ENCODE measurements at places on chromosomes 7 and 10.

DNA sequence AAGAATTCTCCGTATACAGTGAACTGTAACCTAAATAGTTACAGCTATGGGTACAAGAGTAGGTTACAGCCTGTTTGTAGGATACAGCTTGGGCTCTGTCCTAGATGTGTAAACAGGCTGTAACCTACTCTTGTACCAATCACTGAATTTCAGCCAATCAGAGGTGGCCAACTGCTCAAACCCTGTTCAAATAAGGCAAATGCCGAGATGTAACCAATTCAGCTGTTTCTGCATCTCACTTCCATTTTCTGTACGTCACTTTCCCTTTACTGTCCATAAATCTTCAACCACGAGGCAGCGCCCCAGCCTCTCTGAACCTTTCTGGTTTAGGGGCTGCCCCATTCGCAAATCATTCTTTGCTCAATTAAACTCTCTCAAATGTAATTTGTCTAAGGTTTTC lies 8.3 kb upstream of the MMP21 start:
- no peak for DNase-seq

GRCh38 chr10:64275774-64276173 lies 754.6 kb downstream of the REEP3 start:
- DNase-seq: no peak

DNA sequence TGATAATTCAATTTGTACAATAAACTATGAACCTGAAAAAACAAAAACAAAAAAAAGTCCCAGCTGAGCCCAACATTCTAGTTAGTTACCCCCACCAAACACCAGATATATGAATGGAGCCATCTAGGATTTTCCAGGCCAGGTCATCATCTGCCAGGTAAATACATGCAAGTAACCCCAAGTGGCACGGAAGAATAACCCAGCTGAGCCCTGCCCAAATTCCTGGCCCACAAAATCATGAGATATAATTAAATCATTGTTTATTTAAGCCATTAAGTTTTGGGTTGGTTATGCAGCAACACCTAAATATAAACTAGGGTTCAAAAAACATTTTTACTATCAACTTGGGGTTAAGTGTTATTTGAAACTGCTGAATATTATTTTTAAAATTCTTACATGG lies 19.0 kb downstream of the PARD3 start:
- DNase-seq: no peak

DNA sequence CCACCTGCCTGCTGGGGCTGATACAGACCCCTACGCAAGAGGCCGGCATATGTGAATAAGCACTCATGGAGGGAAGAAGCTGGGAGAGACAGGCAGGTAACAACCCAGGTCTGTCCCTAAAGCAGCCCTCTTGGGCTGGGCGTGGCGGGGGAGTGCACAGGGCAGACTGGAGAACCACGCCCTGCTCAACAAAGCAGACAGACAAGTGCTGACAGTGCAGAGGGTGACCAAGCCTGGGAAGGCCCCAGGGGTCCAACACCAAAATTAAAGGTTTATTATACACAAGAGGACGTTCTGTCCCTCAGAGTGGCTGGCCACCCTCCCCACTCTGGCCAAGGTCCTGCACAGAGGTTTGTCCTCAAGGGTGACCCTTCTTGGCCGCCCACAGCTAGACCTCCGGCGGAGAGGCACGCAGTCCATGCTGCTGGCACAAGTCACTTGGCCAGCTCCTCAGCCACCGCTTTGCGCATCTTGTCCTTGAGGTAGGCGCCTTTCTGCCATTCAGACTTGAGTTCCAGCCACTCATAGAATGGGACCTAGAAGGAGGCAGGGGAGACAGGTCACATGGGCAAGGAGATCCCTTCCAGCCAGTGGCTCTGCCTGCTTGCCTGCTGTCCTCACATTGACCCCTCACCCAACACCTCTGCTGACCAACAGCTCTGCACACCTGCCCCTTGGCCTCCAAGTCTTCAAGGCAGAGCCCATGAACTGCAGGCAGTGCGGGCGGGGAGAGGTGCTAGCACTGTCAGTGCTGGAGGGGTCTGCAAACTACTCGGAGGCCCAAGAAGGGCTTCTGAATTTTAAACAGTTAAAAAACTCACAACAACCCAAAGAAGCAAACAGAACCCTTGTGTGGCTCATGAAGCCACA lies 11.4 kb upstream of the NACAD start:
- DNase-seq: no peak

- no peak for DNase-seq
Measured at GRCh38 chr7:111919631-111920179, 286.5 kb downstream of the DOCK4 start.

GRCh38 chr10:21534604-21535493 lies 817 bp downstream of the MLLT10 start:
- peak; percentile 75 for DNase-seq

DNA sequence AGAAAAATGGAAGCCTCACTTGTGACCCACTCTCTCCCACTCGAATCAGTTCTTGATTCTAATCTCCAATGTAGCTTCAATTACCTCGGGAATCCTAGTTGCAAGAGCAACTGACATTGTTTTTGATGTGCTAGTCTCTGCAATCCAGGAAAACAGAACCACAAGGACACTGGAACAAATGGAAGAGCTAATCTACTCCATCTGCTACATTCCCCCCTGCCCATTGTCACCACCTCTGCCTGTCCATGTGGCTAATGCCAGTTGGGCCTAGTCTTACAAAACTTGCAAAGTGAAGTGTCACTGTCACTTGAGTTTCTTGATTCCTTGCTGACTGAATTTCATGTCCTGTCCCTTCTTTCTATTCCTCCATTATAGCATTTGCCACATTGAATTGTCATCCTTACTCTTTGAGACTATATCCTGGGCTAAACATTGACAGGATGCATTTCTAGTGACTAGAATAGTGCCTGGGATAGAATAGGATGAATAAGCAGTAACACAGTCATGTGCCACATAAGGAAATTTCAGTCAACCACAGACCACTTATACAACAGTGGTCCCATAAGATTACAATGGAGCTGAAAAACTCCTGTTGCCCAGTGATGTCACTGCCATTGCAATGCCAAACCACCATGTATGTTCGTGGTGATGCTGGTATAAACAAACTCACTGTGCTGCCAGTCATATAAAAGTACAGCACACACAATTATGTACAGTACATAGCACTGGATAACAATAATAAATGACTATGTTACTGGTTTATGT lies 13.5 kb downstream of the GCC1 start:
- DNase-seq: no peak

DNA sequence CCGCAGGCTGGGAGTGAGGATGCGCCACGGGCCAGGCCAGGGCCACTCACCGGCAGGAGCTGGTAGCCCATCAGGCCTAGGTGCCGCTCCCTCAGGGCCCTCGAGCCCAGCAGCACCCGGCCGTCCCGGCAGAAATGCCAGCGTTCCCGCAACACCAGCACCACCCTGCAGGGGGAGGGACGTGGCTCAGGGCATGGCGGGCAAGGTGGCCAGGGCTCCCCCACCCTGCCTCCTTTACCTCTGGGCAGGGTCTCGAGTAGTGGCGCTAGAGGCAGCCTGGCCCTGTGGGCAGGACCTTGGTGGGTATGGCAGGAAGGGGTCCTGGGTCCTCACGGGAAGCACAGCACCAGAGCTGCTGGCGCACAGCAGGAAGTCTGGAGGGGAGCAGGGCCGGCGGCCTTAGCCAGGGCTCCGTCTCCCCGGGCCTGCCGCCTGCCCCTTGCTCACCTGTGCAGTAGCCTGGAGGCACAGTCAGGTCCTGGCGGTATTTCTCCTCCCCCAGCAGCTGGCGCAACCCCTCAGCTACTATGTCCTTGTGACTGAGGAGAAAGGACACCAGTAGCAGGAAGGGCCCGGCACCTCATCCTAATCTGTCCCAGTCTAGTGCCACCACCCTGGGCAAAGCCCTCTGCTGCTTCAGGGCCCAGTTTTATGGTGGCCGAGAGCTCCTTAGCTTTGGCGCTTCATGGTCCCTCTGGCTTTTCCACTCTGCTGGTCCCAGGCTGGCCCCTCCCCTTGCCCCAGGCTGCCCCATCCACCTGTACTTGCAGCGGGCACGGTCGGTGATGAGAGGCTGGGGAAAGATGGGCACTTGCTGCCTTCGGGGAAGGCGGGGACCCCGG lies 3.5 kb downstream of the FASTK start:
- no peak for DNase-seq

DNA sequence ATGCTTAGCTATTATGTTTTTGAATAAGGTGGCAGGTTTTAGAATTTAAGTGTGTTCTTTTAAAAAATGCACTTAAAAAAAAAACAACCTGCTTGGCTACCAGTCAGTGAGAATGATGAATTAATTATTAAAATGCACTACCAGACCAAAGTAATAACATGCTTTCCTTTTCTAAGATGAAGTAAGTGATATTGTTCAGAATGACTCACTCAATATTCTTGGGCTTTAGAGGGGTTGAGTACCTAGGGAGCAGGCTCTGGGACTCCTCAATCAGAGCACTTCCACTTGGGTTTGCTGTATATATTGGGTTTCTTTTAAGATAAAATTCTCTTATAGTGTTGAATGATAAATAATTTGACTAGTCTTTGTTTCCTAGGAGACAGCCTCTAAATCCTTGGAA lies 8.6 kb downstream of the STAM start:
- no peak for DNase-seq

- peak; percentile 94 for DNase-seq
Measured at GRCh38 chr10:12844811-12845483, 156.6 kb downstream of the CCDC3 start.

DNA sequence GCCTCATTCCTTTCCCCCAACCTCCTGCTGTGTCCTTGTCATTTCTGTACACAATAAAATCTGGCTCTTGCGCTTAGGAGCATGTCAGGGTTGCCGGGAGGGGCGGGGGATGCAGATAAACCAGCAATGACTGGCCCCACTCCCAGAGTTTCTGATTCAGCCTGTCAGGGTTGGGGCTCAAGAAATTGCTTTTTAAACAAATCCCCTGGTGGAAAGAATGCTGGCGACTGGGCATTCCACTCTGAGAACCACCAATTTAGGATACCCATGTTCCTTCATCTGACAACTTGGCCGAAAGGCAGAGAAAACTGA lies 376.4 kb downstream of the TCERG1L start:
- DNase-seq: peak; percentile 14

GRCh38 chr10:79084972-79085597 lies 16.3 kb downstream of the ZMIZ1 start:
- DNase-seq: no peak

DNA sequence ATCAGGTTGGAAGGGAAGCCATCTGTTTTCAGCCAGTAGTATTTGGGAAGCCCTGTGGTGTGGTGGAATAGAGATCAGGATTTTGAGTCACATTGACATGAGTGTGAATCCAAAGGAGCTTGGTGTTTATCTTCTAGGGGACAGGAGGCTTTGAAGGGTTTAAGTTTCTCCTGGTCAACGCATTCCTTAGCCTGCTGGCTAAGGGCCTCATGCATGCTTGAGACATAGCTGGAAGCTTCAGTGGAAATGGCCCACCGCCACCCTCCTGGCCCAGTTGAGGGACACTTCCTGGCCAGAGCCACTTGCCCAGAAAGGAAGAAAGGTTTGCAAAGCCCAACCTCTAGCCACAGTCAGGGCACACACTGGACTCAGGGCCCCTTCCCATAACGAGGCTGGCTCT lies 70.9 kb downstream of the CDK1 start:
- DNase-seq: no peak

GRCh38 chr10:119784340-119785067 lies 58.7 kb downstream of the INPP5F start:
- no peak for DNase-seq

GRCh38 chr10:97121041-97121440 lies 64.7 kb downstream of the SLIT1 start:
- peak; percentile 8 for DNase-seq

- no peak for DNase-seq
Measured at GRCh38 chr7:151923097-151923876, 33.0 kb upstream of the GALNTL5 start.

DNA sequence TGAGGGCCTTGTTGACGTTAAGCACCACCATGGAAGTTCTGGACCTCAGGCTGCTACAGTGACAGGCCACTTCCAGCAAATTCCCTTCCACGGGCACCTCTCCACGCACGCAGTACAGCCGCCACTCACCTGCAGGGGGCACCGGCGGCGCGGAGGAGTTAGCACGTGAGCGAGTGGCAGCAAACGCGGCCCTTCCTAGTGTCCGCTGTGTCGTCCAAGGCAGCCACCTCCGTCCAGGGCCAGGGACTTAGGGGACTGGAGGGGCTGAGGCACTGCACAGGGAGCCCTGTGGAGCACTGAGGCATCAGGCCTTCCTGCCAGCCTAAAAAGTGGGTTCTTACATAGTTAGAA lies 164.4 kb downstream of the SVIL start:
- peak; percentile 35 for DNase-seq

- DNase-seq: no peak
Measured at GRCh38 chr7:43938892-43939482, 12.8 kb downstream of the UBE2D4 start.

DNA sequence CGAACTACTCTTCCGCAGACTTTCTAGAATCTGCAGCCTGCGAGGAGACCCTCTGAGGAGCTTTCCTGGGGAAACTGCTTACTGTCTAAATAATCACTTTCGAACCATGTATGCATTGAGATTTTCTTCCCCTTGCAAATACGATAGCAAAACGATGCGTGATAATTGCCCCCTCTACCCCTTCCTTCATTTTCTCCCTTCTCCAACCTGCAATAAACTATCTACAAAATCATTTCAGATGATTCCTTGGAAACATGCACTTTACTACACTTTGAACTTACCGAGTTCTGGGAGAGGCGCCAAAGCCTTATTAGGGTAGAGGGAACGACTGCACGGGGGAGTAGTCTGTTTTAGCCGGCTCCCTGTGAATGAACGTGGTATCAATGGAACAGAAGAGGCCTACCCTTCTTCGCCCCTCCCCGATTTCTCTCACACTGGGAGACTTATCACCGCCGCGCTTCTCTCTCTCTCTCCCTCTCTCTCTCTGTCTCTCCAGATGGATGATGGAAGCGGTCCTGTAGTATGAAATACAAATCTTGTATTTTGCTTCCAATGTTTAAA lies at the start of gene FGFBP3:
Gene FGFBP3, minus strand, starts transcription at position 370 of the 561 bp plus-strand sequence. CDS start 517 bp downstream, outside the sequence.
- DNase-seq: peak; percentile 83

- DNase-seq: no peak
Measured at GRCh38 chr10:33247221-33247922, 87.1 kb downstream of the NRP1 start.

- DNase-seq: no peak
Measured at GRCh38 chr7:99386584-99387238, 12.2 kb downstream of the ARPC1B start.

GRCh38 chr10:75672111-75672671 lies 240.8 kb downstream of the LRMDA start:
- DNase-seq: no peak

DNA sequence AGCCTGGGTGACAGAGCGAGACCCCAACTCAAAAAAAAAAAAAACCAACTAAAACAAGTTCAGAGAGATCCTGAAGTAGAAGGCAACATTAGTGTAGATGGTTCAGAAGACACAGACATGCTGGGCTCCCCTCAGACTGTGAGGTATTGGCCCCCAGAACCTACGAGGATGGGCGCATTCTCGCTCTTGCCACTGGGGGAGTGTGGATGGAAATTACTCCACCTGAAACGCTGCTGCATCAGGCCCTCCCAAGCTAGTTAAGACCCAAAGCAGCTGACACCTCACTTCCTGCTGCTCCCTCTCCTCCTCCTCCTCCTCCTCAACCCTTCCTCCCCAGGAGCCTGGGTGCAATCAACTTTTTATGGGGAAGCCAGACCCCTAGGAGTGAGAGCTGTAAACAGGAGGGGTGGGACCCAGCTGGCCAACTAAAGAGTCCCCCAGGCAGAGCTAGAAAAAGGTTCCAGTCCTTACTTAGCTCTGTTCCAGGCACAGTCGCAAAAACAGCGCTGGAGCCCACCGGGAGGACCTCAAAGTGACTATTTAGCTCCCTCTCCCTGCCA lies 7.4 kb downstream of the SH3PXD2A start:
- DNase-seq: no peak
